GM12891 (cell line): ENCODE measurements at places on chromosomes 2 and 18.

DNA sequence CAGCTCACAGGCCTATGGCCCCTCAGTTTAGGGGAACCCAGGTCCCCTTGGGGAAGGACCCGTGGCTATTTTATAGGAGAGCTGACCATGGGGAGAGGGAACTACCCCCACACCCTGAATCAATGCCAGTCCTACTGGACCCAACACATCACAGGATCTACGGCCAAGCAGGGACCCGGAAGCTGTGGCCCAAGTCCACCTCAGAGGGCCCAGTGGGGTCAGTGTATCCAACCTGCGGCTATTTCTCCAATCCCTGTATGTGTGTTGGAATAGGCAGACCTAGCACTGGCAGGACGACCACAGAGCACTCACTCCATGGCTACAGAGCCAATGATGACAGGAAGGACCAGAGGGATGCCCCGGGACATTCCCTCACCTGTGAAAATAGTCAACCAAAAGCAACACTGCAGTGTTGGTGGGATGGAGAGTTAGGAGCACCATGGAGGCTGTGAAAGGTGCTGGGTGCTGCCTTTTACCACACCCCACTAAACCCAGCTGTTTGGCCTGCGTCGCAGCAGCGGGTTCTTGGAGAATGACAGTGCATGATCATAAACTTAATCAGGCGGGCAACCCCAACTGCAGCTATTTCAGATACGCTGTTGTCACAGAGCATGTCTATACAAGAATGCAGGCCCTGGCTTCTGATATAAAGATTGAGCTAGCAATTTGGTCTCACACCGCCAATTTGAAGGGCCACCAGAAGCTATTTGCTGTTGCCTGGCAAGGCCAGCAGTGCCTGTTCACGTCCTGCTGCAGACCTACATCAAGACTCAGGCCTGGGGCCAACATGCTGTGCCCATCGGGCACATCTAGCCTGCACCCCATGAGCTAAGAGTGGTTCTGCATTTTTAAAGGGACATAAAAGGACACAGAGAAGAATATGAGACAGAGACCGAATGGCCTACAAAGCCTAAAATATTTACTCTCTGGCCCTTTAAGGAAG, 110.4 kb downstream of the EIPR1 start:
- DNase-seq, result no peak

- DNase-seq, result no peak
Measured at GRCh38 chr18:24499814-24500213, 39.4 kb downstream of the HRH4 start.

- DNase-seq, result no peak
Measured at GRCh38 chr2:196291873-196292800, 120.8 kb upstream of the STK17B start.

- no peak for DNase-seq
Measured at GRCh38 chr2:26076001-26076587, 42.2 kb downstream of the RAB10 start.

- no peak for DNase-seq
Measured at GRCh38 chr2:75703589-75704287, 7.0 kb downstream of the GCFC2 start.

GRCh38 chr18:51588616-51589015, 391.1 kb upstream of the MEX3C start:
- no peak for DNase-seq

DNA sequence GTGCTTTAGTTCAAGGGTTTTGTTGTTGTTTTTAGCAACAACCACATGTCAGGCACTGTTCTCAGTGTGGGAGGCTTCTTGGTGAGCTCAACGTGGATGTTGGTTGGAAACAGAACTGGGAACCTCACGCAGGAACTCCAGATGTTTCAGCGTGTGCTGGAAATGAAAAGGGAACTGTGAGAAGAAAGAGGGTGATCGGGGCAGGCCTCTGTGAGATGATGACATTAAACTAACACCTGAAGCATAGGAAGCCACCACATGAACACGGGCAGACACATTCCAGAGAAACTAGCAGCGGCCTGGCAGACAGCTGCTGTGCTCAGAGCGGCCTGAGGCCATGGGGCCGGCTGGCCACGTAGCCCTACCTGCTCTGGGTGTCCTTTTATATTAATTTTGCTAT, 66.4 kb downstream of the COA5 start:
- DNase-seq, result no peak

DNA sequence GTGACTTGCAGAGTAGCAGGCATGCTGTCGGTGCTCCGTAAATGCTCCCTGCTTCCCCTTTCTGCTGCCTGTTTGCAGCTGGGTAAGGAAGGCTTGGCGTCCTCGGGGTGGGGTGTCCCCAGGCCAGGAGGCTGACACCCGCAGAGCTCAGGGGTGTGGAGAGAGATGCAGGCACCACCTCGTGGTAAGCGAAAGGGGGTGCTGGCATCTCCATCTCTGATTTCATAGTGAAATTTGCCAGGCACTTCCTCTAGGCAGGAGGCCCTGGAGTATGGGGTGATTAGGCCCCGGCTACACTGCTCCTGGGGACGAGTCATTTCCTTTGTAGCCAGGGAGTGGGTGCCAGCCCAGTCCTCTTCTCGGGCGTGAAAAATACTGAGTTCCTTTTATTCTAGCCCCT, 160.4 kb downstream of the KLHL29 start:
- no peak for DNase-seq

DNA sequence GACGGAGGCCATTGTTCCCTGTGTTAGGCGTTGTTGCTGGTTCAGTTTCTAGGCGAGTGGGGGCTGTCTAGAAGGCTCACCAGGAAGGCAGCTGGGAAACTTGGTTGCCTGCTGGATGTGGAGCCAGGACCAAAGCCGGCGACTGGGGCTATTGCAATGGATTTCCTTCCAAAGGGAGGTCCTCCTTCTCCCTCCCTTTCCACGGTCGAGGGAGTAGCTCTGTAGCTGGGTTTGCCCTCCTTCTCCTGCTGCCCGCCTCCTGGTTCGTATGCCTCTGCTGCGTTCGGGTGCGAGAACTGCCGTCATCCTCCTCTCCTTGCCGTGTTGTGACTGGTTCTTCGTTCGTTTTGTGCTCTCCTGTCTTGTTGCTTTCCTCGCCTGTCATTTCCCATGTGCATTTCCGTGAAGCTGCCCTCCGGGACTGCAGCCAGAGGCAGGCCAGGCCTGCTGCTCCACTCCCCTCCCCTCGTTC, 203.4 kb downstream of the NEDD4L start:
- DNase-seq, result no peak

DNA sequence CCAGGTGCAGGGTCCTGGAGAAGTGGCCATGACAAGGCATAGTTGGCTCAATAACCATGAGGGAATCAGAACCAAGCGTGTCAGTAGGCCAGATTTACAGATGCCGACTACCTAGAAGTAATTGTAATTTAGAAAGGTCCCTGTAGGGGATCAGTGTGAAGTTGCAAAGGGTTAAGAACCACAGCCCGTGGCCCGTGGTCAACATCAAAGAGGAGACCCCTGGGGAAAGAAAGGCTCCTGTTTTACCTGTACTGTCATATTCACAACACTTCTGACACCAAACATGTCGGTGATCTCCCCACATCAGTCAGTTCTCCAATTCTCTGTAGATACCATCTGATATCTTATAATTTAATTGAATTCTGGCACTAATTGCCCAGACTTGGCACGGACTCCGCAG, 31.0 kb downstream of the SP100 start:
- no peak for DNase-seq

- no peak for DNase-seq
Measured at GRCh38 chr2:66435549-66435875, 587 bp downstream of the MEIS1 start.

DNA sequence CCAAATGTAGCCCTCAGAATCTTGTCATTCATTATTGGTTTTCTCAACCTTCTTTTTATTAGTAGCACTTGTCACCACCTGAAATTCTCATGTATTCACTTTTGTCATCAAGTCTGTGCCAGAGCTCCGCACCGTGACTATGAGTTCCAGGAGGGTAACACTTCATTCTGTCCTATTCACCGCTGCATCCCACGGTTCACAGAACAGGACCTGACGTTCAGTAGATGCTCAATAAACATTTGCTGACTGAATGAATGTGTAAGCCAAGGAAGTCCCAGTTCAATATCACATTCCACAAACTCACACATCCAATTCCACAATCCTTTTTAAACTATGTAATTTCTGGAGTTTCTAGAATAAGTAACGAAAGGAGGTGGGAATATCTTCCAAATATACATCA, 65.5 kb downstream of the MOGAT1 start:
- DNase-seq, result no peak

DNA sequence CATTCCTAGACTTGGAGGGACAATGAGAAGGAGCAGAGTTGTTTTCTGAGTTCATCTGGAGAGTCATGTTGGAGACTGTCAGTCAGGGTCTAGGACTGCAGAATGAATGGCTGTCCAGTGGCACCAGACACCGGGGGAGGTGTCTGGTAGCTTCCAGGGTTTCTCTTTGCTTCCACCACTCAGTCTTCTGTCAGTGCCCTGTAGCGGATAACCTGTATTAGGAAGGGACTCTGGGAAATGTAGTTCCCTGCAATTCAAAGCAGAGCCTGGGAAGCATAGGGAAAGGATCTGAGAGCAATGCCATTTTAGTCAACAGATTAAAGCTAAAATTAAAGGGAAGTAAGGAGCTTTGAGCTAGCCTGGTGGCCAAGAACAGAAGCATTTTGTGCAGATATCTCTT, 257.9 kb downstream of the THSD7B start:
- no peak for DNase-seq

- DNase-seq, result no peak
Measured at GRCh38 chr2:181380581-181380980, 76.6 kb upstream of the ITGA4 start.

GRCh38 chr2:10569460-10569859, 120.3 kb downstream of the NOL10 start:
- no peak for DNase-seq

GRCh38 chr2:229635371-229635680, 79.0 kb downstream of the DNER start:
- DNase-seq, result no peak

GRCh38 chr2:25650256-25650655, 23.1 kb downstream of the DTNB start:
- no peak for DNase-seq

DNA sequence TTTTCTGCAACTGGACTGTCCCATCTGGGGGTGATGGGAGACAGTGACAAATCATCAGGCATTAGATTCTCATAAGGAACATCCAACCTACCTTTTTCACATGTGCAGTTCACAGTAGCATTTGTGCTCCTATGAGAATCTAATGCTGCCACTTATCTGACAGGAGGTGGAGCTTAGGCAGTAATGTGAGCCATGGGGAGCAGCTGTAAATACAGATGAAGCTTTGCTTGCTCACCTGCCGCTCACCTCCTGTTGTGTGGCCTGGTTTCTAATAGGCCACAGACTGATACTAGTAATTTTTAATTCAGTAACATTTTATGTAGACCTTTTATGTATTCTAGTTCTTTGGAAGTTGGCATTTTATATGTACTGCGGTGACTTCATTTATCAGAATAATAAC, 180.1 kb upstream of the SPOPL start:
- no peak for DNase-seq

- no peak for DNase-seq
Measured at GRCh38 chr2:207772081-207772843, 2.6 kb upstream of the FZD5 start.

- no peak for DNase-seq
Measured at GRCh38 chr2:61759718-61760117, 94.1 kb downstream of the FAM161A start.

- DNase-seq, result no peak
Measured at GRCh38 chr18:59911600-59911999, 11.8 kb downstream of the PMAIP1 start.

DNA sequence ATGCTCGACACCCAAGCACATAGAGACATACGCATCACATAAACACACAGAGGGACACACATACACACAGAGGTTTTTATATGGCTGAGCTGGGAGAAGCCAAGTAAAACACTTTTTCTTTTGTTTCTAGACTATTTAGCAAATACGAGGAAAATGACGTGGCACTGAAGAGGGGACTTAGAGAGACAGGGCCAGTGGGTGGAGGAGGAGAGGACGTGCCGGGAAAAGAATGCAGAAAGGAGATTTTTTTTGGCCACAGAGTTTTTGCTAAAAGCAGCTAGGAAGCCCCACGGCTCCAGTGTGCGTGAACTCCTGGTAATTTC, 168.5 kb upstream of the KLF7 start:
- no peak for DNase-seq

DNA sequence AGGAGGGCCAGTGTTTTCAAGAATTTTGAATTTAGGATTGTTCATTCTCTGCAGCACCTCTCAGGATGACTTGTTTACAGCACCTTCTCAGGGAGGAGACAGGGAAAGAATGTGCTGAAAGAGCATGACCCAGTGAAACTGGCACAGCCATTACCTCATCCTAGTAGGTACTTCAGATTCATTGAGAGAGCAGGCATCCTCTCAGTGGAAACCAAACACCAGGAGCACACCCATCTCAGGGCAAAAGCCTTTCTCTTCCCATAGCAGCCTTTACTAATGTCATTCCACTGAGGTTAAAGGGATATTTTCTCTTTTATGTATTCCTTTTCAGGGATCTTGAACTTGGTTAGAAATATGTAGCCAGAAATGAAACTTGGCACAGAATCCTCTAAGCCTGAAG, 2.6 kb downstream of the MAP2 start:
- DNase-seq, result no peak

DNA sequence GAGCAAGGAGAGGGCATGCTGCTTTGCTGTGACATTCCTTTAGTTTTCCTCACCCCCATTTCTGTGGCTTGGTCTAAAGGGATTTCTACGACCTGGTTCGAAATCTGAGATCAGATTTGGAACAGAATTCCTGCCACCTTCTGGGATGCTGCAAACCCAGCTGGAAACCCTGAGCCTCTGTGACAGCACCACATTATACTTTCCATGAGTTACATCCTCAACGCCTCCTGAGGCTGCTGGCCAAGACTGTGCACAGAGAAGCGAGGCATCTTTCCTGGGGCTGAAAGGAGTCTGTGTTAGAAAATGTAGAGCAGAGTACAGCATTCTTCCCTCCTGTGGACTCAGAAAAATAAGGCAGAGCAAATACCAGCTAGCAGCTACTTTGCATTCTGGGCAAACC, 138.1 kb upstream of the CHAC2 start:
- DNase-seq, result no peak

DNA sequence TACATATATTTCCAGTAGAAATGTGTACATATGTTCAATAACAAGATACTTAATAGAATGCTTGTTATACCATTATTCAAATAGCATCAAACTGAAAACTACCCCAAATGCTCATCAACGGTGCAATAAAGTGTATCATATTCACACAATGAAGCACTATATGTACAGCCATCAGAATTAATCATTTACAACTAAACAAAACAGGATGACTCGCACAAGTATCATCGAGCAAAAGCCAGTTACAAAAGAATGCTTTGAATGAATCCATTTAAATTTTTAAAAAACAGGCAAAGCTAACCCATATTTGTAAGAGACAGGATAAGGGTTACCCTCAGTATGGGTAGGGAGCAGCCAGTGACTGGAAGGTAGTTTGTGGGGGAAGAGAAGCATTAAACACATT, 132.8 kb upstream of the PDE1A start:
- no peak for DNase-seq

DNA sequence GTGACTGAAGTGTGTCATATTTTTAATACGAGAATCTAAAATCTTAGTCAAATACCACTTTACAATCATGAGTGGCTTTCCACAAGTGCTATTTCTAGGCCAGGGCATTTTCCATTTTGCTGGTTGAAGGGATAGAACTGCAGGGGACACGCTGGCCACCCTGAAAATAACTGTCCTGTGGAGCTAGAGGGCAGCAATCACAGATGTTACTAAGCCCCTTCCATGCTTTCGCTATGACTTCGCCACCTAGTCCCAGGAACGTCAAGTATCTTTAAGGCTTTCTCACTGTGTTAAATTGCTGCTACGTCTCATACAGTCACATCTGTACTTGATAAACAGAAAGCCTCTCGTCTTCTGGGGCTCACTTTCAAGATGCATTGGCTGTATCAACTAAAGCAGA, 171.8 kb downstream of the CDH2 start:
- no peak for DNase-seq

- no peak for DNase-seq
Measured at GRCh38 chr2:13289310-13289709, 572.6 kb downstream of the TRIB2 start.
